AG04450 (cell line): ENCODE measurements at places on chromosomes 4 and X.

DNA sequence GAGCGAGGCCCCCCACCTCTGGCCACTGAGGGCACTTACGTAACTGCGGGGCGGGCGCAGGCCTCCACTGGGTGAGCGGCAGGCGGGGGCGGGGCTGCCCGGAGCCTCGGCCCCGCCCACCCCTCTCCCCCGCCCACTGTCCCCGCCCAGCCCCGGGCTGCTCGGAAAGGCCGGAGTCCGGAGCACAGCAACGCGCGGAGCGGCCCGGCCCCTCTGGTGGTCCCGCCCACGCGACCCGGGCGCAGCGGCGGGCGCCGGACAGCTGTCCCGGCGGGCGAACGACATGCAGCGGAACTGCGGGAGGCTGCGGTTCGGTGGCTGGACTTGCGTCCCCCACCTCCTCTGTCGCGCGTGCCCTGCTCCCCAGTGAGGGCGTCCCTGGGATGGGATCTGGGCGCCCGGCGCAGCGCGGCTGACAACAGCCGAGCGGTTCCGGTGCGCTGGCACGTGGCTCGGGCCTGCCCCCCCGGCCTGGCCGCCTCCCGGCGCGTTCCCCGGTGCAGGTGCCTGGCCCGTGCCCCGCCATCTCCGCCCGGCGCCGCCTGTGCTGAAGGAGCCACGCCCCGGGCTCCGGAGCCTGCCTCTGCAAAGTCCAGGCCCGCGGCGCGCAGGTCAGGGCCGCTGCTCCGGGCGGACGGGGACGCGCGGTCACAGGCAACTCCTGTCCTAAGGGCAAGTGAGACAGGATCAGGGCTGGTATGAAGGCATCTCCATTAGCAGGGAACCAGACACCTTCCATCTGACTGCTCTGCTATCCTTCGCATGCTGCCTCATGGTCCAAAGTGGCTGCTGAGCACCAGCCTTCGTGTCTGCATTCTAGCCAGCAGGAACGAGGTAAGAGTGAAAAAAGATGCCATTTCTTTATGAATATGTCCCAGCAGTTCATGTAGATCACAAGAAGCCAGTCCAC lies 21.8 kb upstream of the JAKMIP1 start:
- DNase-seq: no peak

DNA sequence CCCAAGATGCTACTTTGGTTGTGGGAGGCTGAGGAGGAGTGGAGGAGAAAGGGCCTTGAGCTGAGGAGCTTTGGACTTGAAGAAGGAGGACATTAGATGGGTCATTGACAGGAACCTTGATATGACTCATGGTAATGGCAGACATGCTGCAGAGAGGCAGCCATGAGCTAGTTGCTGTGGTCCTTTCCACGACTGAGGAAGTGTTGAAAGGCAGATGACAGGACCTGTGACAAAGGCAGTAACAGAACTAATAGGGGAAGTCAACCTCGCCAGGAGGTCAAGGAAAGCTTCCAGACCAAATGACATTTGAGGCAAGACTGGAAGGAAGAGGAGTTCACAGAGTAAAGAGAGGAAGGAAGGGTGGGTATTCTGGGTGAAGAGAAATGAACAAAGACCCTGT lies 7.6 kb upstream of the XPNPEP2 start:
- no peak for DNase-seq

DNA sequence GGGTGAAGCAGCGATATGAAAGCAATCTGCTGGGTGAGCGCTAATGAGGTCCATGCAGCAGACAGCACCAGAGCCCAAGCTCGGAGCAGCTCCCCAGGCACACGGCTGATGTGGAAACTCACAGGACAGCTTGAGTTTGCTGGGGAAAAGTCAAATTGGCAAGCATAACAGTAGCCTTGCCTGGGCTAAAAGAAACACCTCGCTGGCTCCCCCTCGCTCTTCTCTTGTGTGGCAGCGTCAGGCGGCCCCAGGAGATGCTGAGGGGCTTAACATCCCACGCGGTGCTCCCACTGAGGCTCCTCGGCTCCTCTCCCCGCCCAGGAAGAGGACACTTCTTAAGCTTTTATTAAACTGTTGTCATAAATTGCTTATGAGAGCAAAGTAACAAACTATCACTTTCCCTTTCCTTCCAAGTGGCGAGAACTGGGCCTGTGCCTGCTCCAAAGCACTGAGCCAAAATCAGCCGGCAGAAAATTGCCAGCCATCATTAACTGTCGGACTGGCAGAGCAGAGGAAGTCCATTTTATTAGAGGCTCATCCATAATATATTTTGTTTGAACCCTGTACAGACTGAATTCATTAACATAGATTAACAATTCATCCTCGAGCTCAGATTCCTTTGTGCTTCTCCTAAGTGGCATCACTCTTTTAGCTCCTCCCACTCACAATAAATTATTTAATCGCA lies 111.4 kb downstream of the TSPAN5 start:
- no peak for DNase-seq

- DNase-seq: no peak
Observed at GRCh38 chrX:129638917-129639316, 15.8 kb downstream of the APLN start.

- no peak for DNase-seq
Observed at GRCh38 chr4:10095296-10095991, 21.2 kb downstream of the WDR1 start.

DNA sequence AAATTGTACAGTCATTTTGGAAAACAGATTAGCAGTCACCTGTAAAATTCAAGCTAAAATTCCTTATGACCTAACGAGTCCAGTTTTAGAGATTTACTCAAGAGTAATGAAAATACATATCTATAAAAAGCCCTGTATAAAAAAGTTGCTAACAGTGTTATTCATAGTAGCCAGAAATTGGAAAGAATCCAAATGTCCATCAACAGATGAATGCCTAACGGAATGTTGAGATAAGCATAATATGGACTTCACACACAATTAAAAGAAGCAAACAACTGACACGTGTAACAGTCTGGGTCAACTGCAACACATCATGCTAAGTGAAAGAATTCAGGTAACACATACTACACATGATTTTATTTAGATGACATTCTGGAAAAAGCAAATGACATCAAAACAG lies 584.8 kb upstream of the AGA start:
- DNase-seq: no peak

DNA sequence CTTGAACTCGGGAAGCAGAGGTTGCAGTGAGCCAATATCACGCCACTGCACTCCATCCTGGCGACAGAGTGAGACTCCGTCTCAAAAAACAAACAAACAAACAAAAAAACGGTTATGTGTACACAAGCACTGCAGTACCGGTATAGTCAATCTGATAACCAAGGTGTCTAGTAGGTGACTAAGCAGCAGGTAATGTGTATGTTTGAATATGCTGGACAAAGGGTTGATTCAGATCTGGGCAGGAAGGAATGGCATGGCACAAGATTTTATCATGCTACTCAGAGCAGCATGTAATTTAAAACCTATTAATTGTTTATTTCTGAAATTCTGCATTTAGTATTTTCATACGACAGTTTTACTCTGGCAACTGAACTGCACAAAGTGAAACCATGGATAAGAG lies 41.7 kb downstream of the MAGEC1 start:
- no peak for DNase-seq

GRCh38 chrX:40247382-40247781 lies 149.6 kb upstream of the BCOR start:
- no peak for DNase-seq

DNA sequence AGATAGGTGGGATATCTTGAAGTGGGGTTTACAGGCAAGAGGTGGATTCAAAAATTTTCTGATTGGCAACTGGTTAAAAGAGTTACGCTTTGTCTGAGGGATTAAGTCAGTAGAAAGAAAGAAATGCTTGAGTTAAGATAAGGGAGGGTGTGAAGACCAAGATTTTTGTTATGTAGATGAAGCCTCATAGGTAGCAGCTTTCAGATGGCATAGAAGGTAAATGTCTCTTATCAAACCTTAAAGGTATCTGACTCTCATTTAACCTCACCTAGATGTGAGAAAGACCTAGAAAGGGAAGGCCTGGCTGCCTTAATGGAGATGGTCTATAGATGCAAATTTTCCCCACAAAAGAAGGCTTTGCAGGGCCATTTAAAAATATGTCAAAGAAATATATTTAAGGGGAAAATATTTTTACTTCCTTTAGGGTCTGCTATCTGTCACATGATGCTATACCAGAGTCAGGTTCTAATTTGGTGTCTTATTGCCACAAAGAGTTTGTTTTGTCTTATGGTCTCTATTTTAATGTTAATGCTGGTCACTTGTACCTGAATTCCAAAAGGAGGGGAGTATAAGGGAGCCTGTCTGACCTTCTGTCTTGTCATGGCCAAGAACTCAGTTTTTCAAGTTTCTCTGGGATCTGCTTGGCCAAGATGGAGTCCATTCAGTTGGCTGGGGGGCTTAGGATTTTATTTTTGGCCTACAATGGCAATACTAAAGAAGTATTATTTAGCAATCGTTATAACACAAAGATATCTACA lies 699.1 kb upstream of the AMOT start:
- DNase-seq: no peak

DNA sequence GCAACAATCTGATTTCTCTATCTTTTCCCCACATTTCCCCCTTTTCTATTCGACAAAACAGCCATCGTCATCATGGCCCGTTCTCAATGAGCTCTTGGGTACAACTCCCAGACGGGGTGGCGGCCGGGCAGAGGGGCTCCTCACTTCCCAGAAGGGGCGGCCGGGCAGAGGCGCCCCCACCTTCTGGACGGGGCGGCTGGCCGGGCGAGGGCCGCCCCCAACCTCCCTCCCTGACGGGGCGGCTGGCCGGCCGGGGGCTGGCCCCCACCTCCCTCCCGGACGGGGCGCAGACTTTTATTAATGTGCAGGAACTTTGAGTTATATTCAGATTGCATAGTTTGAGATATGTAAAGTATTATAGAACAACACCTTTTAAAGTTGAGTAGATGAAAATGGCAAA lies 64.4 kb upstream of the HPGD start:
- no peak for DNase-seq

GRCh38 chrX:10079231-10079630 lies 77.5 kb upstream of the CLCN4 start:
- DNase-seq: no peak

DNA sequence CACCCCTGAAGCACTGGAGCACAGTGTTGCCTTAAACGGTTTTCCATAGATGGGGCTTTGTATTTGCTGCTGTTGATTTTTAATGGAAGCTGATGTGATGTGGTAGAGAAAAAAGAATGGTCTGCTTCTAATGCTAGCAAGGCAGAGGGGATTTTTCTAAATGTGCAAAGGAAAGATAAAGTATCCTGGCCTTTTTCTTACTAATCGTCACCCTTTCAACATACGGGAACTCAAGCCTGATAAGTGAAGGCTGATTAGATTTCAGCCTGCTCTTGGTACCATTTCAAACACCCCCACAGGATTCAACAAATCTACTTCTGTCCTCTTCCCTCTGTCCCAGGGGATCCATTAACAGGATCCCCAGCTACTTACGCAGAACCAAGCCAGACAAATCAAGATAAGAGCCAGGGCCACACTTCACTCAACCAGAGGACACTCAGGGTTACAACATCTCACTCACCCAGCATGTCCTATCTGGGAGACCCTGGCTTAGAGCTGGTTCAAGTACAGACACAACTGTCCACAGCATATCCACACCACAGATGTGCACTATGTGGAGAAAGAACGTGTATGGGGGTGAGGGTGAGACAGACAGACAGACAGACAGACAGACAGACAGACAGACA lies 180.0 kb downstream of the SH3KBP1 start:
- no peak for DNase-seq

DNA sequence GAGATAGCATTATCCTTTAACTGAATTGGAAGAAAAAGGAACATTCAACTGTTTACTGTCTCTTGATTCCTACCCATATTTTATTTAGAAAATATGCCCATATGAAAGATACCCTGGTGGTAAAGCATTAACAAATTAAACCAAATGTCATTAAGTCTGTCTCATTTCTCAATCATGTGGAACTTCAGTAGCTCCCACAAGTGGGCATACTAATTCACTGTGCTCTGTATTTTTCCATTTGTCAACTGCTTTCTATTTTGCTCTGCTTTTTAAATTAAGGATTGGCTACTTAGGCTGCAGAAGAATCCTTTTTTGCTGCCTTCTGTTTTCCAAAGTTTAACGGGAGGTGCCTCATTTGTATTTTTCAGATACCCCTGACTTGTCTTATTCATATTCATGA lies 77.2 kb downstream of the DDIT4L start:
- no peak for DNase-seq

DNA sequence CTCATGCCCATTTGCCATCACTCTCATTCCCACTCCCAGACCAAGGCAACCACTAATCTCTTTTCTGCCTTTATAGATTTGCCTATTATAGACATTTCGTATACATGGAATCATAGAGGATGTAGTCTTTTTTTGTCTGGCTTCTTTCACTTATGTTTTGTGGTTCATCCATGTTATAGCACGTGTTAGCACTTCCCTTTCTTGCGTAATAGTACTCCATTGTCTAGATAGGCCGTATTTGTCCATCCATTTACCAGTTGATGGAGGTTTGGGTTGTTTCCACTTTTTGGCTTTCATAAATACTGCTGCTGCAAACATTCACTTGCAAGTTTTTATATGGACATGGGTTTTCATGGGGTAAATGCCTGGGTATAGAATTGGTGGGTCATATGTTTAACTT lies 48.4 kb downstream of the KIF4A start:
- DNase-seq: no peak

DNA sequence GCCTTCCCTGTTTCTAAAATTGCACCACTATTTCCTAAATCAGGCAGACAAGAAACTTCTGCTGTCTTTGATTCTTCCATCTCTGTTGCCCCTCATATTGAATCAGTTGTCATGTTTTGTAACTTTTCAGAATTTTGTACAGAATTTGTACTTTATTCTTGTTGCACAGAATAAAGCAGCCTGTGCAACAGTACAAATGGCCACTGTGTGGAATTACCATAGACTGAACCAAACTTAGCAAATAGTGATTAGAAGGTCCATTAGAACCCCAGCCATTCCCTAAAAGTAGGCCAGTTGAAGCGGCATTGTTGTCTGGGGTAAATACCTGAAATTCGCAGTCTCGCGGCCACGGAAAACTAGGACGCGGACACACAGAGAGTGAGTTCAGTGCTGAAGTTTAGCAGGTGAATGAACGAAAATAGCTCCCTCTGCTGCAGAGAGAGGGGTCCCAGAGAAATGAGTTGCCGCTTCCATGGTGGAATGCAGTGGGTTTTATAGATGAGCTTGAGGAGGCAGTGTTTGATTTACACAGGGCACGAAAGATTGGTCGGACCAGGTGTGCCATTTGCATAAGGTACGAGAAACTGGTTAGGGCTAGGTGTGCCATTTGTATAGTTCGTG lies 71.8 kb downstream of the C4orf33 start:
- no peak for DNase-seq

DNA sequence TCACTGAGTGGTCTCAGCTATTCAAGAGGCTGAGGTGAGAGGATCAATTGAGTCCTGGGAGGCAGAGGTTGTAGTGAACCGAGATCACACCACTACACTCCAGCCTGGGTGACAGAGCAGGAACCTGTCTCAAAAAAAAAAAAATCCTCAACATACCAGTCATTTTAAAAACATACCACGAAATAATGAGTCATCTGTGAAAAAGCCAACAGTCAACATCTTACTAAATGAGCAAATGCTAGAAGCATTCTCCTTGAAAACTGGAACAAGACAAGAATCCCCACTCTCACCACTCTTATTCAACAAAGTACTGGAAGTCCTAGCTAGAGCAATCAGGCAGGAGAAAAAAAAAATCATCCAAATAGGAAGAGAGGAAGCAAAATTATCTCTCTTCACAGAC lies 104.0 kb upstream of the ARHGEF9 start:
- no peak for DNase-seq
